Right forelimb (tissue), 1 donor: ENCODE measurements at places on chromosomes 1 and 21.

GRCh38 chr21:34911360-34911759, 137.7 kb downstream of the RUNX1 start:
- DNase-seq: no peak

DNA sequence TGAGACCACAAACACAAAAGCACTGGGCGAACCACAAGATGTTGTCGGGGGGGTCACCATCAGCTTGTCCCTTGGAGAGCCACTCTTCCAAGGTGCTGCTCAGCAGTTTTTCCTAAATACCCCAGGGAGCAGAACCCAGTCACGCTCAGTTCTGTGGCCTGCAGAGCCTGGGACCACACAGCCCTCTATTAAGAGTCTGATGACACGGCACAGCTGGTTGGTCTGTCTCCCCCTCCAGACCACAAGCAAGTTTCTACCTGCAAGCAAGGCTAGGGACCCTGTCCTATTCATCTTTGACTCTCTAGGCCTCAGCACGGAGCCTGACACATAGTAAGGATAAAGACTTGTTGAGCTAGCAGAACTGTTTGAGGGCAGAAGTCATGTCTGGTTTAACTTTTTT, 28.5 kb downstream of the SLC9A1 start:
- DNase-seq: no peak

- no peak for DNase-seq
Observed at GRCh38 chr21:28492127-28492526, 500.6 kb downstream of the LTN1 start.

GRCh38 chr1:221998781-221999180, 256.9 kb upstream of the DUSP10 start:
- DNase-seq: no peak

DNA sequence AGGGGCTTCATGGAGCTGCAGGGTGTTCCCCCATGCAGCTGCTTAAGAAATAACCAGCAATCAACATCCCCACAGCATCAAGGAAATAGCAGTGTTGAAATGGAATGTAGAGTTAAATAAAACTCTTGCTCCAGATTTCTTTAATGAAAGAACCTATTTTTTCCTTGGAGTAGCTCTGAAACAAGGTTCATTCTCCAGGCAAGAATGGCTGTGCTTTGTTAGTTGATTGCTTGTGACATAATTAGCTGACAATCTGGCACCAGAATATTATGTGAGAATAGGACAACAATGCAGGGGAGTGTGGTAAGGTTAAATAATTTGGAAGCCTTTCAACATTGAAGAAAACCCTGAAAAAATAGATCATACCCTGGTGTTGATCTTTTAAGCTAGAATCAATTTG, 254.2 kb upstream of the RRP15 start:
- no peak for DNase-seq

GRCh38 chr1:40593449-40594186, 62.2 kb downstream of the ZNF684 start:
- no peak for DNase-seq

- DNase-seq: no peak
Observed at GRCh38 chr1:21550866-21551475, 41.7 kb downstream of the ALPL start.

GRCh38 chr1:168112673-168113305, 23.9 kb downstream of the GPR161 start:
- no peak for DNase-seq

- DNase-seq: no peak
Observed at GRCh38 chr1:223772771-223773160, 60.4 kb downstream of the CAPN2 start.

DNA sequence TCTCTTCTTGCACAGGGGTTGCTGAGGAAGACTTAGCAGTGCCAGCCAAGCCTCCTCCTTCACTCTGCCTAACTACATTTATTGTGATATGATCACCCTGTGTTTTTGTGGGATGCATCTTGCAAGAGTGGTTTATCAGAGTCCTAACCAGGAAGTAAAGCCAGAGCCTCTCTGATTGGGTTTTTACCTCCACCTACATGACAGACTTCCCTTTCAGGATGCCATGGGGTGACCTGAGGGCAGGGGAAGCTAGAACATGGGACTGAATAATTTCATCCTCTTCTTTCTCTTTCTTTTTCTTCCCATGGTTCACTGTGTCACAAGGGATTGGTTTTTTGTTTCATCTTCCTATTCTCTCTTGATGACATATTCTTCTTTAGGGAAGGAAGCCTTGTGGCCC, 146.6 kb downstream of the HHAT start:
- no peak for DNase-seq

GRCh38 chr1:188363943-188364342, 1535.2 kb downstream of the PLA2G4A start:
- no peak for DNase-seq

GRCh38 chr1:117964290-117965038, 34.9 kb downstream of the WDR3 start:
- DNase-seq: no peak

GRCh38 chr1:93661829-93662474, 19.7 kb downstream of the BCAR3 start:
- no peak for DNase-seq

- no peak for DNase-seq
Observed at GRCh38 chr1:198056255-198056654, 100.5 kb upstream of the NEK7 start.

DNA sequence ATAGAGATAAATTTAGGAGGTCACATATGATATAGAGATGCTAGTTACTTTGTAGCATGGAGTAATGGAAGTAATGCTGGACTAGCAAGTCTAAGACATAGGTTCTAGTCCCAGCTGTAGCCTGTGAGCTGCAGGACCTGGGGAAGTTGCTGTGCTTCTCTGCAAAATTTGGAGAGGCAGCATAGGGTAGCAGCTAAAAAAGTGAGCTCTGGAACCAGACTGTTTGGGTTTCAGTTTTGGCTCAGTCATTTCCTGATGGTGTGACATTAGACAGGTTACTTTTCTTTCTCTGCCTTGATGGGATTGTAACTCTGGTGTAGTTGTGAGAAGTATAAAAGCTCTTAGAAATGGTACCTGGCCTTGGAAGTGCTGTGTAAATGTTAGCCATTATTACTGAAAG, 3.3 kb downstream of the METTL13 start:
- DNase-seq: no peak

DNA sequence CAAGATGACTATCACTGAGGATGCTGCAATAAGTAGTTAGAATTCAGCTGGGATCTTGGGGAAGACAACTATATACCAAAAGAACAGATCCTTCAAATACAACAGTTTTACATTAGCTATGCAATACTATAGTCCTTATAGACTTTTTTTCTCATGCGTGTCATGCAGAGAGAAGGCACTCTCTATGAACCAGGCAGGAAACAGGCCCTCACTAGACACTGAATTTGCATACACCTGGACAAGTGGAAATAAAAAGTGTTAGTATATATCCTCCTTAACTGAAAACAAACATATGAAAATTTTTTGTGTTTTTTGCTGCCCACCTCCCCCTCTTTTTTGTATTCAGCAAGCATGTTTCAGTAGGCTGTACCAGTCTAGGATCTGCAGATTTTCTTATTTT, 29.9 kb downstream of the TMCO1 start:
- DNase-seq: no peak

DNA sequence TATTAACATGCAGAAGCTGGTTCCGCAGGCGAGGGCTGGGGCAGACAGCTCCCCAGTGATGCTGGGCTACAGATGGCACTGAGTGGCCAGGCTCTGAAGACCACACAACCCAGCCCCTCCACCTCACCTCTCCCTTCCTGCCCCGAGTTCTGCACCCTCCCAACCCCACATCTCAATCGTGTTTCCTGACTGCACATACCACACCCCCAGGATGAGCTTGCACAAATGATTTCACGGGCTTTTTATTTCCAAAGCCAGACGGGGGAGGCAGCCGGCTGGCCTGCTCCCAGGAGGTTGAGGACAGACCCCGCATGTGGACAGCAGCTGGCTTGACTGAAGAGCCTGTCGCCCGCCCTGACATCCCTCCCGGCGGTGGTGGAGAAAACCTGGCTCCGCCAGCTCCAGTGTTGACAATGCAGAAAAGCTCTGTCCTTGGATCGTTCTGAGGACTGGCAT, 21.4 kb upstream of the ALDH4A1 start:
- DNase-seq: no peak

DNA sequence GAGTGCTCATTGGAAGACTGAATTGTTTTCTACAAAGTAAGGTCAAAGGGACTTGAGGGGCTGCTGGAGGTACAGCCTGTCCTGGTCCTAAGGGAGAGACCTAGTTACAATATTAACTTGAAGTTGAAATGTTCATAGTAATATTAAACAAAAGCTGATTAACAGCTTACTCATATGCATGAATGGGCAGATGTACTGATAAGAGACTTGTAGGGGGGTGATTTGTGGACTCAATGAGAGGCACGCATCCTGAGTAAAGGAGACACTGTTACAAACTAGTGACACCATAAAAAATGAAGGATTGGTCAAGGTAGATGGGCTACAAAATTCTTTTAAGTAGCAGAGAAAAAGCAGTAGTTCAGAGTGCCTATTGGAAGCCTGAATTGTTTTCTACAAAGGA, 2.7 kb downstream of the HSD11B1 start:
- DNase-seq: no peak

- no peak for DNase-seq
Observed at GRCh38 chr1:46193984-46194570, 4.2 kb downstream of the POMGNT1 start.
